Thyroid gland (tissue), 4 donors: ENCODE measurements at places on chromosomes 12 and 14. TPM values are rescaled to one million over a fixed set of nuclear protein-coding genes. Genes with fewer than 3 reads are reported as not detected.

SOCS2 gene
- total RNA-seq = 56.8 TPM

SYNDIG1L gene
- not detected for total RNA-seq

DNA sequence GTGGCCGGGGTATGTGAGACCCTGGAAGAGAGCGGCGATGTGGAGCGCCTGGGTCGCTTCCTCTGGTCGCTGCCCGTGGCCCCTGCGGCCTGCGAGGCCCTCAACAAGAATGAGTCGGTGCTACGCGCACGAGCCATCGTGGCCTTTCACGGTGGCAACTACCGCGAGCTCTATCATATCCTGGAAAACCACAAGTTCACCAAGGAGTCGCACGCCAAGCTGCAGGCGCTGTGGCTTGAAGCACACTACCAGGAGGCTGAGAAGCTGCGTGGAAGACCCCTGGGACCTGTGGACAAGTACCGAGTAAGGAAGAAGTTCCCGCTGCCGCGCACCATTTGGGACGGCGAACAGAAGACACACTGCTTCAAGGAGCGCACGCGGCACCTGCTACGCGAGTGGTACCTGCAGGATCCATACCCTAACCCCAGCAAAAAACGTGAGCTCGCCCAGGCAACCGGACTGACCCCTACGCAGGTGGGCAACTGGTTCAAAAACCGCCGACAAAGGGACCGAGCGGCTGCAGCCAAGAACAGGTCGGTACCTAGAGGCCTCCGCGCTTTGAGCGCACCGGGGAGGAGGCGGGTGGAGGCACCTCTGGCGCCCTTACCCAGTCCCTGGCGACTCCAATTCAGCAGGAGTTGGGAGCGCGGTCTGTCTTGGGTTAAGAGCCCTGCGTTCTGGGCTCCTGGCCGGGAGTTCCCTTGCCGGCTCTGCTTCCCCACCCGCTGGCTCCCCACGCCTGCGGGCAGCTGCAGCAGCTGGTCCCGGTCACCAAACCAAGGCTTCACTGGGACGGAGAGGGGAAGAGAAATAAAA, 700 bp downstream of the SIX6 start:
- no peak for DNase-seq

- no peak for DNase-seq
Measured at GRCh38 chr12:80902711-80903110, 35.0 kb downstream of the LIN7A start.

DNA sequence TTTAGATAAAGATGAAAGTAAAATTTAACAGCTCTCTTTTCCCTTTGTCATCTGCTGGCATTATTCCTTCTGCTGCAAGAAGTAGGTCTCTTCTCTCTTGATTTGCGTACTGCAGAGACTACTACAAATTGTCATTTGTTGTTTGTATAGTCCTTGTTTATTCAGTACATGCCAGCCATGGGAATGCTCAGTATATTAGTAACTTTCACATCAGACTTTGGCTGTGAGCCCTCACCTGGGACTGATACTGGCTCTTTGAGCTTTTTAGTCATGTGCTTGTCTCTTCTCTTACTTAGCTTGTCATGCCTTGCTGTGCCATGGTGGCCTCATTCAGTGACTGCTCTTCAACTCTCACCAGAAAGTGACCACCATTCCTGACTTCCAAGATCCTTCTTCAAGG, 169.8 kb downstream of the PRKCH start:
- peak; percentile 76 for DNase-seq

GRCh38 chr12:110930348-110931314, 10.3 kb upstream of the MYL2 start:
- no peak for DNase-seq
